ENCODE measurements at places on chromosomes 7 and 10.

GRCh38 chr7:26159243-26159642, 7.2 kb downstream of the NFE2L3 start:
- no peak for DNase-seq

DNA sequence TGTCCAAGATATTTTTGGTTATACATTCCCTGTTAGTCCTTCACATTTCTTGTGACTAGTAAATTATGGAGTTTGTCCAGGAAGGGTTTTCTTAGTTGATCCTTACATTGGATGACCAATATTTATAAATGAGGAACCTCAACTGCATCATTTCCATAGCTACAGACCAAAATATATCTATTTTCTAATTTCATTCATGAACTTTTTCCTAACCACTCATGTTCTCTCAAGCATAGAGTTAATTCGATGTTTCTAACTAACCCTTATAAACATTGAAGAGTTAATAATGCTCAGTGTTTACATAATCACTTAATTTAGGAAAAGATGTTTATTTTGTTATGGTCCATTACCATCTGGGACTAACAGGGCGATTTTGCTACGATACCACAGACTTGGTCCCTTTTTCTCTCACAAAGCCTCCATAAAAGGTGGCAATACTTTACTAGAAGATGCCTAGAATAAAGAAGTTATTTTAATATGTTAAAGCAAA, 591.0 kb downstream of the MAGI2 start:
- DNase-seq = no peak

DNA sequence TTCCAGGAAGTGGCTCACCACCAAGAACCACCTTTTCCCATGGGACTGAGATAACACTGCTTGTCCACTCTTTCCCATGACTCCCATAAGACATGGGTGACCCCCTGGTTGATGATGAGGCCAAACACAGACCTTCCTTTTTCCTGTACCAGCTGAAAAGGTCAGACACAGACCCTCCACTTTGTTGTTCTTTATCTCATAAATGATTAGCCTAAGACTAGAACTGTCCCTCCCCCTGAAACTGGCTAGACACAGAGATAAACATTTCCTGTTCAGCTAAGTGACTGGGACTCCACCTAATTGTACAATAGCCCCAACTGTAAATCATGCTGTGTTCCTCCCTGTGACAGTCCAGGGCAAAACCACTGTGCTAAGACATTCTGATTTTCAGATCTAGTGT, 8.2 kb upstream of the NRG3 start:
- no peak for DNase-seq

GRCh38 chr10:72291019-72291532, 17.4 kb downstream of the DDIT4 start:
- DNase-seq = no peak

- no peak for DNase-seq
Observed at GRCh38 chr10:112201334-112201733, 17.8 kb upstream of the GPAM start.

GRCh38 chr10:126536148-126536547, 134.3 kb downstream of the C10orf90 start:
- DNase-seq = peak; percentile 44

DNA sequence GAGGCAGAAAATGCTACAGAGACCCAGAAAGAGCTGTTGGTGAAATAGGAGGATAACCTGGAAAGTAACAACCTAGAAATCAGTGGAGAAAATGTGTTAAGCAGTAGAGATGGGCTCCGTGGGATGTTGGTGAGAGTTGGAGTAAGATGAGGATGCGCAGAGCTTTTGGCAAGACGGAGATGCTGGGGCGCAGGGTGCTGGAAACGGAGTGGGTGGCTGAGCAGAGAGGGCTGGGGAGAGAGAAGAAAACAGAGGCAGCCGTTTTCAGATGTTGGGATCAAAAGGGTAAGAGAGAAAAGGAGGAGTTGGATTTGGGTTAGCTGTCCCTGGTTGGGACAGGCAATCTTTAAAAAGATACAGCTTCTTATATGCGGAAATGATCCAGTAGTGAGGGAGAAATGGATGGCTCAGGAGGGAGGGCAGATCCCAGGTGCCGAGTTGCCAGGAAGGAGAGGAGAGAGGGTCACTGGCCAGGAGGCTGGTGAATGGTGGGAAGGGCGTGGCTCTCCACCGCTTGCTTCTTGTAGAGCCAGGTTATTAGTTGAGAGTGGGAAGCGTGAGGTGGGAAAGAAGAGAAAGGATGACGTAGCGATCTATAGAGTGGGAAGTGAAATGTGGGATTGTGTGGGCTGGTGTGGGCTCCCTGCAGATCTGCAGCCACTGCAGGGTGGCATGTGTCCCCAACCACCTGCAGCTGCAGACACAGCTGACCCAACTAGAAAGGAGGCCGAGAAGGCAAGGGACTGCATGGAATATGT, 182.2 kb upstream of the SVIL start:
- DNase-seq = no peak

- no peak for DNase-seq
Observed at GRCh38 chr10:79411546-79412495, 33.6 kb downstream of the ZCCHC24 start.

- DNase-seq = no peak
Observed at GRCh38 chr7:25597946-25598345, 369.7 kb upstream of the NPVF start.

- peak; percentile 80 for DNase-seq
Observed at GRCh38 chr7:47520406-47520805, 61.5 kb downstream of the TNS3 start.

GRCh38 chr10:4230036-4230435, 445.0 kb upstream of the KLF6 start:
- no peak for DNase-seq

GRCh38 chr7:17983221-17984062, 43.1 kb upstream of the SNX13 start:
- DNase-seq = no peak

- DNase-seq = peak; percentile 79
Observed at GRCh38 chr7:157010588-157011332, at the start of gene MNX1. Gene MNX1 (minus strand): TSS chr7:157010663. CDS start chr7:157010350, 313 bp downstream.

- no peak for DNase-seq
Observed at GRCh38 chr10:58570979-58571378, 58.3 kb downstream of the BICC1 start.

DNA sequence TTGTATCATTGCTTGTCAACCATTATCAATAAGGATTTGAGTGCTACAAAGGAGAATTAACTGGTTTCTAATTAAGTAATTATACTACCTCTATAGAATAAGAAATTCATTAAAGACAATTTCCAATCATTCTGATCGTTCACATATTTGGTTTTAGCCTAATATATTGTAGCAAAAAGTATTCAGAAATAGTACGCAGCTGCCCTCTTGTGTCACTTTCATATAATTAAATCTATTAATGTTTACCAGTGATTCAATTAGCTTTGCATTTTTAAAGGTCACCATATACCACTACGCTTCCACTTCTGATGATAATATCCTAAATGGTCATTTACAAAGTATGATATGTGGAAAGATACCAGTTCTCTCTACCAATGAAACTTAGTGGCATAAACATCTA, 128.3 kb downstream of the NEBL start:
- DNase-seq = peak; percentile 51

DNA sequence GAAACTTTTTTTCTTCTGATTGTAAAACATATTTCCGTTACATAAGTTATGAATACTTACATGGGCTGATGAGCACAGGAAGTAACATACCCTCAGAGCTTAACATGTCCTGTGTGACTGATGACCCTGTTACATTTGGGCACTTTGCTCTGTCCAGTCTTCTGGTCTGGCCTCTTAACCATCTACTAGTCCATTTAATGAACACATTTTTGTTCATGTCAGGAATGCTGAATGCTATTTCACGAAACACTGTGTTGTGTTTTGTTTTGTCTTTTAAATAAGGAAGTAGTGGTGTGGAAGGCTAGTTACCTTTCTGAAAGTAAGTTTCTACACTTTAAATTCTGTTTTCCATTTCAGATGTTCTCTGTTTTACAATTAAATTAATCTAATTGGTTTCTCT, 77.7 kb downstream of the RBM33 start:
- no peak for DNase-seq

GRCh38 chr10:15760681-15761080, 41.0 kb upstream of the ITGA8 start:
- DNase-seq = no peak

DNA sequence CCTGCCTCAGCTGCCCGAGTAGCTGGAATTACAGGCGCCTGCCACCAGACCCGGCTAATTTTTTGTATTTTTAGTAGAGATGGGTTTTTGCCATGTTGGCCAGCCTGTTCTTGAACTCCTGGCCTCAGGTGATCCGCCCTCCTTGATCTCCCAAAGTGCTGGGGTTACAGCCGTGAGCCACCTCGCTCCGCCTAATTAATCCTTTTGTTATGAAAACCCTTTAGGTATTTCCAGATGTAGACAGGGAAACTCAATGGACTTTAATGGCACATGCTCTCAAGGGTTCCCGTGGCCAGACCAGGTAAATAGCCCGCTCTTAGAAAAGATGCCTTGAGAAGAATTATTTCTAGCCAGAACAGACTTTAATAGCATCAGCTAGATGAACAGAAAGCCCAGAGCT, 19.7 kb upstream of the EXOC4 start:
- no peak for DNase-seq

DNA sequence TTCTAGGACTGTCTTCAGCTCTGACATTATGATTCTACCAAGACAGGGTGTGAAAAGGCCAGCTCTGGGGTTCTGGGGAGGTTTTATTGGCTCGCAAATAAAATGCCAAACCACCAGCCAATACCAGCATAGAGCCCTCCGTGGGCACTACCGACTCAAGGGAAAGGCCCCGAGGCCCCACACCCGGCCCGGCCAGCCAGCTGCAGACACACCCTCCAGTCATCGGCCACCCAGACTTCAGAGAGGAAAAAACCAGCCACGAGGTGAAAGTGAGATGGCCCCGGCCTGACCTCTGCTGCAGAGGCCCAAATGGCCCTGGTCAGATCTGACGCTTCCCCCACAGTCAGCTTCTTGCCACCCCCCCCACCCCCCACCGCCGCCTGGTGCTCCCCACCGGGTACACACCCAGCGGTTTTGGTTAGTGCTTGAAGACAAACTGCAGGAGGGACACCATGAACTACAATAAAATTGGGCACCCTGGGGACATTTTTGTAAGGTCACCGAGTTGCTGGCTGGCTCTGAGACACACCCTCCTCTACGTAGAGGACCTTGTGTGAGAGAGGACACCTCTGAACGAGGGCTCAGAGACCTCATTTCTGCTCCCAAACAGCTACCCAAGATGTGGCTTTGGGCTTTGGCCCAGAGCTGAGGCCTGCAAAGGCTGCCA, 79.9 kb downstream of the PRKAG2 start:
- DNase-seq = no peak

DNA sequence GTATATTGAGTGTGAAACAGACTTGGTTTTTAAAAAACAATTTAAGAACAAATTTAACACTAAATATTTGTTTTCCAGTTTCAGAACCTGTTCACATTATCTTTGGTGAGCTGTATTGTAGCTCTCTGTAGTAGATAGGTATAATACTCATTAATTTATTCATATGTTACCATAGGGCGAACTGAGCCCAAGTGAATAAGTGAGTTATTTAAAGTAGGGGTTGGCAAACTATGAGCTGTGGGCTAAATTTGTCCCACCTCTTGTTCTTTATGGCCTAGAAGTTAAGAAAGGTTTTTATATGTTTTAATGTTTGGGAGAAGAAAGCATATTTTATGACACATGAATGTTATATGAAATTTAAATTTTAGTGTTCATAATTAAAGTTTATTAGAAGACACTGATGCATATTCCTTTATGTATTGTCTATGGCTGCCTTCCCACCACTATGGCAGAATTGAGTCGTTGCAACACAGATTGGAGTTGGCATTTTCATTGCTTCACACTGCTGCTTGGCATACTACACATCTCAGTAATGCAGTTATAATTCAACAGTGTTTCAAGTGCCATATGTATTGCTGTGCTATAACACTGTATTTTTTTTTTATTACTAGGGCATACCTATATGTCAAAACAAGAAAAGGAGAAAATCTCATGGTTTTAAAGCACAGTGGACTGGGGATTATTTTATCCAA, 146.5 kb downstream of the ADK start:
- DNase-seq = no peak

- DNase-seq = no peak
Observed at GRCh38 chr7:26951407-26951950, 87.1 kb upstream of the SKAP2 start.

GRCh38 chr10:105579112-105579511, 938.0 kb downstream of the SORCS3 start:
- no peak for DNase-seq

- no peak for DNase-seq
Observed at GRCh38 chr10:11835704-11836103, 12.5 kb downstream of the PROSER2 start.

DNA sequence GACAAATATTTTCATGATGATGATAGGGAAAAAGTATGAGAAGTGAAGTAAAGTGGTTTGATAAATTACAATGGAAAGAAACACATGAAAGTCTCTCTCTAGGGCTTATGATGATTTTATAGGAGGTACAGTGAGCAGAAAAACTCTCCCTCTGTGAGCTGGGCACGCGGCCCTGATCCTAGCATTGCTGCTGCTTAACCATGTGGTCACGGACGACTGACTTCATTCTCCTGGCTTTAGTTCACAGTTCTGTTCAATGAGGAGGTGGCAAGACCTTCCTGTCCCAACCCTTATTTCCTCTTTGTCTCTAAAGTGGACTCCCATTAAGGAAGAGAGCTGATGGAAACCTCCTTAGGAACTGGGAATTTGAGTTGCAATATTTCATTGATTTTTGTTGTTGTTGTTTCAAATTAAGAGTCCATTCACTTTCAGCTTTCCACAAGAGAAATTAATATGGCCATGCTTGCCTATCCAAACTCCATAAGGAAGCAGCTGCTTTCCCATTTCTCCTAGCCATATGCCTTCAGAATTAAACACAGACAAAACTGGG, 8.2 kb upstream of the PON3 start:
- peak; percentile 78 for DNase-seq

- no peak for DNase-seq
Observed at GRCh38 chr10:97922022-97922758, 72.5 kb downstream of the GOLGA7B start.

DNA sequence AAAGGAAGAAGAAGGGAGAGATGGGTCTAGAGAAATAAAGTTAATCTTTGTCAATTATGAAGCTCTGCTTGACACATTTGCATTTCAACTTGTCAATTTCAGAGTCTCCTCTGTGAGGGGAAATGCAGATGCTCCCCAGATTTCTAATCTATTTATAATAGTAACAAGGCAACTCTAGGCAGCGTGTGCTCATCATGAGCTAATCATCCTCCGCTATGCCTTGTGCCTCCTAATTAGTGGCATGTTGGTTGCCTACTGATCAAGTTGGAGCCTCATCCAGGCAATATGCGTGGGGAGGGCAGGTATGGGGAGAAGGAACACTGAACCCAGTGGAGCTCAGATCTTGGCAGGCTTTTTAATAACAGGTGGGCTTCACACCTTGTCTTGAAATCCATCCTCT, 628.6 kb downstream of the SORCS3 start:
- no peak for DNase-seq

DNA sequence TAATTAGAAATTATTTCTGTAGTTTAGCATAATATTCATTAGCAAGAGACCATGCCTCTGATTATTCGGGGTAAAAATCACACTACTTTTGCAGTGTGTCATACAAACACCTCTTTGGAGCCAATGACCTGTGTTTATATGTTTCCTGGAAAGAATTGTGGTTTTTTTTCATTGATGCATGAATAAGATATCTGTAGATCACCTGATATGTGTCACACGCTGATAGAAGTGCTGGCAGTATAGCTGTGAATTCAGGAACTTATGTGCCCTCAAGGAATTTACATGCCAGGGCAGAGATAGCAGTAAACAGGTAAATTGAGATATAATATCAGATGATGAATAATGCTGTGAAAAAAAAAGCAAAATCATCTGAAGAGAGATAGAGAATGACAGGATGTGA, 118.2 kb downstream of the VPS50 start:
- no peak for DNase-seq

GRCh38 chr10:28661035-28661434, 16.3 kb upstream of the BAMBI start:
- DNase-seq = peak; percentile 85

- no peak for DNase-seq
Observed at GRCh38 chr7:131686833-131687232, 130.4 kb upstream of the PODXL start.

Data from astrocyte of the hippocampus (primary cell).